ENCODE measurements at places on chromosomes 7 and 10. TPM values are rescaled to one million over a fixed set of nuclear protein-coding genes. Genes with fewer than 3 reads are reported as not detected.
A peak's percentile ranks its signal among the peaks of the same experiment; 100 is the strongest.

The CDC14C gene
- total RNA-seq: 0.22 TPM

DNA sequence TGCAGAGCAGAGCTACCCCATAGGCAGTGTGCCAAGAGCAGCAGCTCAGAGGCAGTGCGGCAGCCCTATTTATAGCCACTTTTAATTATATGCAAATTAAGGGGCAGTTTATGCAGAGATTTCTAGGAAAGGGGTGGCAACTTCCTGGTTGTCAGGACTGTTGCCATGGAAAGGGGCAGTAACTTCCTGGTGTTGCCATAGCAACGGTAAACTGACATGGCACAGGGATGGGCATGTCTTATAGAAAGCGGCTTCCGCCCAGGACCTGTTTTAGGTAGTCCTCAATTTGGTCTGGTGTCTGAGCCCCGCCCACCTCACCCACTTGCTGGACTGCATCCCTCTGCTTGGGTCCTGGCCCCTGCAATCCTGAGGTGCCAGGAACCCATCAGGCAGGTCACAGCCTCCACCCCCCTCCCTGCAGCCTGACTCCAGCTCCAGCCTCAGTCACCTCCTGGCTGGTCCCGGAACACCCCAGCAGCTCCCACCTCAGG is 115.8 kb downstream of the TMEM130 start:
- H3K4me1 ChIP-seq: no peaks in the 10 kb centered on the region
- no peaks in the 10 kb centered on the region for H3K36me3 ChIP-seq

DNA sequence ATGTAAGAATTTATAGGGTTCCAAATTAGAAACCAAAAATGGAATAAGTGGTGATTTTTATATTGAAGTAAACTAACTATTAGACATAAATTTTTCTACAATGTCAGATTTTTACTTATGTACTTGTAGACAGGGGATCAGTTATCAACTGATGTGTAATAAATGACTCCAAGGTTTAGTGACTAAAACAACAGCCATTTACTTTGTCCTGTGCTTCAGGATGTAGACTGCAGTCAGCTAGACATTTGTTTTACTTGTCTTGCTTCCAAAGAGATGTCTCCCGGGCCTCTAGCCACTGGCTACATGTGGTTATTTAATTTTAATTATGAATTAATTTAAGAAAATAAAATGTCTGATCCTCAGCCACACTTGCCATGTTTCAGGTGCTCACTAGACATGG is 249.7 kb upstream of the IGFBP3 start:
- H3K36me3 ChIP-seq: no peaks in the 10 kb centered on the region
- H3K27ac ChIP-seq: no peak overlapping the region
- H3K27me3 ChIP-seq: peaks cover 8% of the 10 kb centered on the region
- H3K4me3 ChIP-seq: no peak overlapping the region

DNA sequence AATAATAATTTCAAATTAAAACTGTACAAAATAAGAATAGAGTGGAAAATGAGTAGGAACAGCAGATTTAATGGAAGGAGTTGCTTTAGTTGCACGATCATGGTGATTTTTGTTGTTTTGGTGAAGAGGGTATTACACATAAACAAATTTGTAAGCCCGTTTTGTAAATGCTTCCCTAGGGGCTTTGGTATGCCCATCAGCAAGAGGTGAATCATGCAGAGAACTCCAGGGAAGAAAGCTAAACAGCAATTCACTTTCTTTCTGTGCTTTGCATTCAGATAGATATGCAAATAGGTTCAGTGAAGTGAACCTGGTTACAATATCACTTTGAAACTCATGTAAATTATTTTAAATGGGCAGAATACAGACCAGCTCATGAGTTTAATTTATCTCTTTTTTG is 422.2 kb upstream of the MTPN start:
- H3K27ac ChIP-seq: no peak overlapping the region
- DNase-seq: no peak
- H3K27me3 ChIP-seq: no peaks in the 10 kb centered on the region
- no peaks in the 10 kb centered on the region for H3K36me3 ChIP-seq
- no peaks in the 10 kb centered on the region for H3K4me1 ChIP-seq
- no peak overlapping the region for H3K4me3 ChIP-seq

- no peaks in the 10 kb centered on the region for H3K4me1 ChIP-seq
- H3K27me3 ChIP-seq: no peaks in the 10 kb centered on the region
- peak overlapping the region; percentile 71 for H3K27ac ChIP-seq
- DNase-seq: no peak
These were observed 52.9 kb downstream of the BTAF1 start for GRCh38 chr10:91976317-91977051.

DNA sequence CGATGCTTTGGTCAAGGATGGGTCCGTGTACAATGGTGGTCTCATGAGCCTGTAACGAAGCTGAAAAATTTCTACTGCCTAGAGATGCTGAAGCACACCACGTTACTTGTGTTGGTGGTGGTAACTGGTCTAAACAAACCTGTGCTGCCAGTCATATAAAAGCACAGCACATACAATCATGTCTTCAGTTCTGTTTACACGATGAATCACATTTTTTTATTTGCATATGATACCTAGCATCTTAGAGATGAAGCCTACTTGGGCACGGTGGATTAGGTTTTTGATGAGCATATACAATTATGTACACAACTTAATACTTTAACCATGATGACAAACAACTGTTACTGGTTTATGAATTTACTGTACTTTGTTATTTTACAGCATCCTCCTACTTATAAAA is 201.0 kb downstream of the ZMYND11 start:
- H3K27ac ChIP-seq: no peak overlapping the region
- no peaks in the 10 kb centered on the region for H3K4me1 ChIP-seq
- H3K36me3 ChIP-seq: peaks cover 22% of the 10 kb centered on the region
- H3K27me3 ChIP-seq: no peaks in the 10 kb centered on the region
- no peak for DNase-seq
- no peak overlapping the region for H3K4me3 ChIP-seq

GRCh38 chr10:89879121-89879520 is 177.7 kb downstream of the KIF20B start:
- H3K27me3 ChIP-seq: no peaks in the 10 kb centered on the region
- no peaks in the 10 kb centered on the region for H3K36me3 ChIP-seq
- DNase-seq: no peak
- H3K4me3 ChIP-seq: no peak overlapping the region
- no peaks in the 10 kb centered on the region for H3K4me1 ChIP-seq
- H3K27ac ChIP-seq: no peak overlapping the region

The MACC1 gene
- total RNA-seq: 16.1 TPM

DNA sequence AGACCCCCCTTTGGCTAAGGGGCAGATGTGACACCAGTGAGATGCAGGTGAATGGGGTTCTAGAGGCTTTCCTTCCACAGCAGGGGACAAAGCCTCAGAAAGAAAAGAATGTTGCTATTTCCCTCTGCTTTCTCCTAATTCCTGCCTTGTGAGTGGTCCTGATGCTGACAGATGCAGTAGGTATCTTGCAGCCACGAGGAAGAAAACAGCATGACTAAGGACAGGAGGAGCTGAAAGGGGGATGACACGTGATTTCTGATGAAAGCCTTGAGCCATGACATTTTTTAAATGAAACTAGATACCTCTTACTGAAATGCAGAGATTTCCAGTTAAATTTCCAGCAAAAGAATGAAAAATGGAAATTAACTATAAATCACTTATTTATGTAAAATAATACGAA is 92.4 kb downstream of the C1GALT1 start:
- H3K27ac ChIP-seq: no peak overlapping the region
- peaks cover 2% of the 10 kb centered on the region for H3K36me3 ChIP-seq
- peaks cover 1% of the 10 kb centered on the region for H3K4me1 ChIP-seq
- no peak for DNase-seq

The FRG2B gene
- not detected for total RNA-seq

The AKR1C3 gene
- 4.6 TPM for total RNA-seq

GRCh38 chr10:116764979-116765378 is 22.6 kb upstream of the HSPA12A start:
- H3K4me3 ChIP-seq: no peak overlapping the region
- H3K4me1 ChIP-seq: no peaks in the 10 kb centered on the region
- no peaks in the 10 kb centered on the region for H3K36me3 ChIP-seq
- no peak overlapping the region for H3K27ac ChIP-seq
- peaks cover 23% of the 10 kb centered on the region for H3K27me3 ChIP-seq

DNA sequence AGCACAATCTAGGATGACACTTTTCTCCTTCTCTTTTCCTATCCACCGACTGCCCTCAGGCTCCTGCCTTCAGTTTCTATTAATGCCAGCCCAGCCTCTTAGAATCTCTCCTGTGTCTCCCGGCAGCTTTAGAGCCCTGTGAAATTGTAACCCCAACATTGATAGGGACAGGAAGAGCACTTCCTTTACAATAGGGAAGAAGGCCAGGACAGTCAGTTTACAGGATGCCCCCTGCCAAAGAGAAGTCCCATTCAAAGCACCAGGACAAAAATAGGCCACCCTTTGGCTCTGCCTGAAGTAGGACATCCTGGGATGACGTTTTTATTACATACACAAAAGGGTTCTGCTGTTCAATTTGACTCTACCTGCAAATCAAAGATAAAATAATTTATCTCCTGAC is 64.7 kb upstream of the ANK3 start:
- no peak for DNase-seq
- H3K27me3 ChIP-seq: no peaks in the 10 kb centered on the region
- H3K36me3 ChIP-seq: no peaks in the 10 kb centered on the region
- no peak overlapping the region for H3K4me3 ChIP-seq
- no peak overlapping the region for H3K27ac ChIP-seq

- H3K36me3 ChIP-seq: peaks cover 6% of the 10 kb centered on the region
- H3K27me3 ChIP-seq: peaks cover 3% of the 10 kb centered on the region
- DNase-seq: no peak
- H3K4me1 ChIP-seq: no peaks in the 10 kb centered on the region
- H3K4me3 ChIP-seq: no peak overlapping the region
- no peak overlapping the region for H3K27ac ChIP-seq
These were observed 4.7 kb upstream of the NRBF2 start for GRCh38 chr10:63128443-63128842.

DNA sequence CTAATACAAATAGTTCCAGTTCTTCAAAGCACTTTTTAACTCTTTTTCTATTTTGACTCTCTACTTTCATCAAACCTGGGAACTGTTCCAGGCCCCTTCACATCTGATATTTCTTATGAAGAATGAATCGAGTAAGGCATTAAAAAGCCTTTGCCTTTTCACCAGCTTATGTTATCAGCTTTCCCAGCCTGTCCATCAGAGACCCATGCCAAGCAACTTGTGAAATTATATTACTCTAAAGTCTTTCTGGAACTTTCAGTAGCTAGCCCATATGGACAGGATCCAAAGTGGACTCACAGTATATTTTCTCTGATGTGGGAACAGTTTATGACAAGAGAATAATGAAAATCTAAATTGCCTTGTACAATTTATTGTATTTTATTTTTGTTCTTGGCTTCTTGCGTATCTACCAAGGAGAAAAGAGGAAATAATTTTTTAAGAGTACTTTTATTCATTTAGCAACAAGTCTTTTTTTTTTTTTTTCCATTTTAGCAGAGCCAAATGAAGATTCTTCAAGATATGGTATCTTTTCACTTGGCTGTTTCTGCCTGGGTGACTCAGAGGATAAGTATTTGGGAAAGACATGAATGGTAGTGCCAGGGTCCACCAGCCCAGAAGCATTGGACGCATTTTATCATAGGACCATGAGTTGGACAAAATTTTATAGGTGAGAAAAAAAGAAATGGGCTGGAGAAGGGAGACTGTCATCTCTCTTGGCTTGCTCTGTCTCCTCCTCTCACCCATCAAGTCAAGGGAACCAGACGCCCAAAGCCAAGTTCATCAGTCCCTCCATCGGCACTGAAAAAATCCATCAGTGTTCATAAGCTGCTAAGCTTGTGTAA is 195.8 kb upstream of the NEBL start:
- H3K4me1 ChIP-seq: peaks cover 7% of the 10 kb centered on the region
- H3K4me3 ChIP-seq: no peak overlapping the region

DNA sequence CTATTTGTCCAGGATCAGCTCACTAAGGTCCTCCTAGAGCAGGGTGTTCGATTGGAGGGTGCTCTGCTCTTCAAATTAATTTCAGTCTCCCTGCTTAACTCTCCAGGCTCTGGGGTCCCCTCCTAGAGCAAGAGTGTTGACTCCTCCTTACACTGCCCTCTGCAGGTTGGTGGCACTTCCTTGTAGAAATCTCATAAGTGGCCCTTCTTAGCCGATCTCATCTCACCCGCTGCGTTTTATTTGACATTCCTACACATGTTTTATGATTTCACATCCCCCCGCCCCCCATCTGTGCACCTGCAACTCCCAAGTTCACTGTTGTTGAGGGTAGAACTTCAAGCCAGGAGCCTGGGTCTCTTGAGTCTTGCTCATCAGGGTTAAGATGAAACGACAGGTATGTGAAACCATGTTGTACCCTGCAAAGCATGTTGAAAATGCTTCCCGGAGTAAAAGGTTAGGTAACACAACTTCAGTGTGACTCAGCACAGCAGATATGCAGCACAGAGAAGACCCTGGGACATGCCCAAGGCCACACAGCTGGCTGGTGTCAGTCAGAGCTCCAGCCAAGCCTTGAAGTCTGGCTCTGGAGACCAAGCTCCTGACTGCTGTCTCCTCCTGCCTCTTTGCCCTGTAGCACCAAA is 171.2 kb downstream of the PRKAG2 start:
- H3K27ac ChIP-seq: no peak overlapping the region
- H3K4me3 ChIP-seq: no peak overlapping the region
- no peak for DNase-seq
- peaks cover 32% of the 10 kb centered on the region for H3K27me3 ChIP-seq
- H3K4me1 ChIP-seq: peaks cover 7% of the 10 kb centered on the region

DNA sequence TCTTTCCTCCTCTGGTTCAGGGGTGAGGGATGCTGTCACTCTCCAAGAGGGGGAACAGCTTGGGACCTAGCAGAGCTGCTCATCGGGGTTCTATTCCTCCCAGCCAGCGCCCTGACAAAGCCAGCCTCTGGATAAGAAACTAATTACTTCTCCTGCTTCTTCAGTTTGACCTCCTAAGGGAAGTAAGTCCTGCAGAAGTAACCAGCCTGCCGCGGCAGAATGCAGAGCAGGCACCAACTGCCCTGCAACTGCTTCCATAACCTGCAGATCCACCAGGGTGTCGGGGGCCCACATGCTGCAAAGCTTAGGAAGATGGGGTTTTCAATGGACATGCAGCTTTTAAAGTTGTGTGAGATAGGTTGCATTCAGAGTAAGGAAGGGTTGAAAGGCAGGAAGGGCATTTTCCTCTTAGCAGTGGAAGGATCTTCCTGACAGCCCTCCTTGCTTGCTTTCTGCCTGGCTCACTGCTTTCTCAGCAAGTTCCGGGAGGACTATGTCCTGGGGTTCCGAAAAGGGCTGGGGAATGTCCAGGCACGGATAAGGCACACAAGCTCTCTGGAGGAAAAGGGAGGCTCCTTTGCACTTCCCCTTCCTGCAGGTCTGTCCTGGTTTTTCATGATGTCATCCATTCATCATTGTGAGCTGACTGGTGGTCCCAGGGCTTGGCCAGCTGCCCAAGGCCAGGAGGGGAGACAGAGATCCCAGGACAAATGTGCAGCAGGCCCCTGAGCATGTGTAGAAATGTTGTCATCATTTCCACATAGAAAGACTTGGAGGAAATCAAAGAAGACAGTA is 24.3 kb upstream of the CALU start:
- no peak for DNase-seq
- H3K4me3 ChIP-seq: no peak overlapping the region
- peaks cover 4% of the 10 kb centered on the region for H3K4me1 ChIP-seq
- H3K27ac ChIP-seq: no peak overlapping the region

The CCDC136 gene
- total RNA-seq: 74.2 TPM

The OPN4 gene
- not detected for total RNA-seq

- DNase-seq: no peak
- peaks cover 29% of the 10 kb centered on the region for H3K4me1 ChIP-seq
- H3K36me3 ChIP-seq: no peaks in the 10 kb centered on the region
These were observed 2.1 kb downstream of the ADIRF start for GRCh38 chr10:86970162-86970981.

GRCh38 chr7:137480401-137480800 is 136.9 kb upstream of the PTN start:
- DNase-seq: no peak
- H3K36me3 ChIP-seq: no peaks in the 10 kb centered on the region
- H3K27me3 ChIP-seq: no peaks in the 10 kb centered on the region
- no peaks in the 10 kb centered on the region for H3K4me1 ChIP-seq
- no peak overlapping the region for H3K27ac ChIP-seq
- no peak overlapping the region for H3K4me3 ChIP-seq
